ENCODE measurements at places on chromosomes 5 and 9.

GRCh38 chr5:179218943-179219330 lies 126.3 kb downstream of the ADAMTS2 start:
- no peak for DNase-seq

GRCh38 chr9:113886026-113886369 lies 9.9 kb downstream of the ZNF618 start:
- DNase-seq = no peak

DNA sequence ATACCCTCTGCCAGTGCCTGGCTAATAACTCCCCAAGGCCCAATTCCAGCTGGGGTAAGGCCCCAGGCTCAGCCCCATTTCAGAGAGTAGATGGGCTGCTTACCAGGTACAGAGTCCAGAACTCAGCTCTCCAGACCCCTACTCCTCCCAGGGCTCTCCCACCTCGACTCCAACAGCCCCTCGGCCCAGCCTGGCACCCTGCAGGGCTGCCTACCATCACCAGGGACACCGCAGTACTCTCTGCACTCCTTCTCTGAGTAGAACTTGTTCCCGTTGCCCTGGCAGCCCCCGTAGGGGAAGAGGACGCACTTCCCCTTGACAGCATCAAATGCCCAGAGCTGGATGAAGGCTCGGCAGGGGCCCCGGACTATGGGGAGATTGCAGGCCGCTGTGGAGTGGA lies 17.4 kb downstream of the AMBP start:
- DNase-seq = no peak

- no peak for DNase-seq
Measured at GRCh38 chr5:138972230-138972629, 97.1 kb upstream of the LRRTM2 start.

DNA sequence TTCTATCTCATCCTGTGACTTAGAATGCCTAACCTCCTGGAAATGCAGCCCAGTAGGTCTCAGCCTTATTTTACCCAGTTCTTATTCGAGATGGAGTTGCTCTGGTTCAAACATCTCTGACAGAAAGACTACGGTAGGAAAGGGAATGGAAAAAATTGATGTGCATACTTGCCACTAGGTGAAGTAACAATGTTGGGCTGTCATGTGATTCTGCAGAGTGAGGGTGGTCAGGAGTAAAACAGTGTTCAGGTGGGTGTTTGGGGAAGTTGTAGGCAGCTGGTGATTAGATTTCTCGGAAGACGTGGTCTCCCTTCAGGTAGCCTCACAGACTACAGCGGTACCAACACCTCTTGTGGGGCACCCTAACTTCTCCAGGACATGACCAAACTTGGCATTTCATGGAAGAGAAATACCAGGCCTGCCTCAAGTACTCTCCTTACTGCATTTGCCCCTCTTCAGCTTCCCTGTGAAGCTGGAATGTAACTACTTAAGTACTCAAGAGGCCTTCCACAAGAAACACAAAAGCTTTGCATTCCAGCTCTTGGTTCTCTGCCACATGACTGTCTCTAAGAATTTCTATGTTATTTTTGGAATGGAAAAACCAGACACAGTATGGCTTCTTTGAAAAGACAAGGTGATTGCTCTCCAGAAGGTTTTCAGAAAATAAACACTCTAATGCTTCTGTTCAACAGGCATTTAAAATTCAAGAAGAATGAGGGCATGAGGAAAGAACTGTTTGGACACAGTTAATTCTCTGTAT lies 17.4 kb upstream of the ENTREP1 start:
- peak; percentile 14 for DNase-seq

DNA sequence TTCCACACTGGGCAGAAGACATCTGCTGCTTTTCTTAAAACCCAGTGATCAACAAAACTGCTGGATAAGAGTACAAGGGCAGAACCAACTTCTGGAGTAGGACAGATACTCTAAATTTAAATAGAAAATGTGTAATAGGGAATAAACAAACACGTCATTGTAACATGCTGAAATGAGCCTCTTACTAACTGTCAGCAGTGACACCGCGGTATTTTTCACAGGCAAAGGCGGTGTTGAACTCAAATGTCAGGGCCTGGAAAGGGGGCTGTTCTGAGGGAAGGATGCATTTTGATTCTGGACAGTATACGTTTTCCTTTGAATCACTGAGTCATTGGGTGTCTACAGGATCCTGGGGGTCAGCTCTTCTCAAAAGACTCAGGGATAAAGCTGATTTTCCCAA lies 73.5 kb downstream of the OTULIN start:
- no peak for DNase-seq

- no peak for DNase-seq
Measured at GRCh38 chr5:135103575-135103853, 69.5 kb upstream of the PITX1 start.

DNA sequence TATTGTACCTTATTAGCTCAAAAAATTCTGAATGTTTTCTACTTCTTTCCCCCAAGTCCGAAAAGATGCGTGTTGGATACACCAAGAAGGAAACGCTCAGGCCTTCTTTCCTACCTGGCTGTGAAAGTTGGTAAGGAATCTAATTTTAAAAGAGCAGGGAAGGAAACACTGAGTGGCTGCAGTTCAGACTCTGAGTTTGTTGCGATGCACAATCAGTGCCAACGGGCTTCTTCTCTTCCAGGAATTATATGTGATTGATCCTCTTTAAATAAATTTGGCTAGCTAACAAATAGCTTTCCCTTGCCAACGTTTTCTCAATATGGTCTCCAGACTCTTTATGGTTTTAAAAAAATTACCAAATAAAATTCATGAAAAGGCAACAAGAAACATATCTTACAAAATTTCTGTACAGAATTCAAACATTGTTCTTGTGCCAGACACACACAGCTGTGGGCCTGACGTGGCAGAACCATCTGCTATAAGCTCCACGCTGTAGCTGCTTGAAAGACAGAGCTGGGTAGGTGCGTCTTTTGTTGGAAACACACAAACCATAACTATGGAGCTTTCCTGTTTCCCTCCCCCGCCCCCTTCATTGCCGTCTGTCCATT lies 493.1 kb downstream of the ZNF608 start:
- no peak for DNase-seq

- no peak for DNase-seq
Measured at GRCh38 chr9:81848472-81848871, 79.8 kb upstream of the SPATA31D4 start.

DNA sequence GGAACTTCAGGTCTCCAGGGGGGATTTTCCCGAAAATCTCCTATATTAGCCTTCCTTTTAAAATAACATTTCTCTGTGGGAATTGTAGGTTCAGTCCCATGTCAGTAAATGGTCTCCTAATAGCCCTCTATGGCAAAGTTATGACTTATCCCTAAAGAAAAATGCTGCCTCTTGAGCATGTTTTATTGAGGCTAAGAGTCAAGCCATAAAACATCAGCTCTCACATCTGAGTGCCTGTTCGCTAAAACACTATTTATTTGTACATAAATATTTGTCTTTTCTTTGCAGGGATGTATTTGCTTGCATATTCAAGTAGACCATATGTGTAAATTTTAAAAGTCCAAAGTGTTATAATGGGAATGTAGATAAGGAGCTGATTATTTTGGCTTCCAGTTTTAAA lies 160.4 kb downstream of the PRDM6 start:
- no peak for DNase-seq

- DNase-seq = no peak
Measured at GRCh38 chr5:96322217-96322616, 110.8 kb downstream of the PCSK1 start.

DNA sequence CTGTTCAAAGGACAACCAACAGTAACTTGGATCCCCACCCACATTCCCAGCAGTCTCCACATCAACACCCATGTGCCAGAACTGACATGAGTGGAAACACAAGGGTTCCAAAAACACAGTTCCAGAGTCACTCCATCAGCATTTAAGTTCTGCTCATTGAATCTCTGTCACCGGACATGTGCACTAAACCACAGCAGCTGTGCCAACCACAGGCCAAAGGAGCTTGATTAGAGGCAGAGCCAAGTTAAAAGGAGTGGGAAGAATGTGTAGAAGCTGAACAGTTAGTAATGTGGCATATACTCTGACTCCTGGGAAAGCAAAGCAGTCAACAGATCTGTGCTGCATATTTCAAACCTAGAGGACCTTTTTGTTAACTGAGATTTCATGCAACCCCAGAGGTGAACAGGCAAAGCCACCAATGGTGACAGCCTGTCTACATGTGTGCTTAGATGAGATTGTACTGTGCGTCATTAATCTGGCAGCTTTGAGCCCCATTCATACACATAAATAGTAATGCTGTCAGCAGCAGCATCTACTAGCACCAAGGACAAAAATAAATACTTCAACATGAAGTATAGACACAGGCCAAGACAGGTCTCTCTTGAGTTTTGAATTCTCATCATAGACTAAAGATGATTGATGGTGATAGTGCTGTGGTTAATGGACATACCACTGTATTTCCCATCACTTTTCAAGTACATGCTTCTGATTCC lies 16.4 kb upstream of the FST start:
- no peak for DNase-seq

- no peak for DNase-seq
Measured at GRCh38 chr5:55441107-55441771, 93.5 kb downstream of the PLPP1 start.

DNA sequence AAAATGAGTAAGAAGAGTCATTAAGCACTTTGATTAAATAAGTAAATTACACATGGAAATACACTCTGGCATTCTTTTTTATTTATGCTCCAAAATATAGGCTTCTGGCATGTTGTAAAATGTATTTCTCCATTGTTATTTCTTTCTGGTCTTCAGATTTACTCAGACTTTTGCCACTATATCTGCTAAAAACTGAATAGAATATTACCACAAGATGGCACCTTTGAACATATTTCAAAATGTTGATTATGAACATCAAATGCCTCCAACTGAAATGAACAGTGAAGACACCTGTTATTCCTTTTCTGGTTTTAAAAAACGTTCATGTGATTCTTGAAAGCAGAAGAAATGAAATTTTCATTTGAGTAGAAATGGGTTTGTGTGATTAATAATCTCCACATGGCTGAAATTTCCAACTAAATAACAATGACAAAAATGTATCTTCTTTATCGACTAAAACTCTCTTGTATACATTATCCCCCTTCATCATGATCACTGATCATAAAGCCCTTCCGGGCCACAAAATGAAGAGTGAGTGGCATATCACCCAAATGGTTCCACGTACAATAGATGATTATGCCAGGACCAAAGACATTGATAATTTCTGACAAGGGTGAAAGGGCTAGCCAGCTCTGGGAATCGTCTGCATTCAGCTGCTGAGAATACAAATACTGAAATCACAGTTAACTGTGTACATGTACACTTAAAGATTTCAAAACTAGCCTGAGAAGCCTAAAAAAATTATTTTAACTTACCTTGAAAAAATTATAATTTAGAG lies 23.8 kb downstream of the TYRP1 start:
- no peak for DNase-seq

DNA sequence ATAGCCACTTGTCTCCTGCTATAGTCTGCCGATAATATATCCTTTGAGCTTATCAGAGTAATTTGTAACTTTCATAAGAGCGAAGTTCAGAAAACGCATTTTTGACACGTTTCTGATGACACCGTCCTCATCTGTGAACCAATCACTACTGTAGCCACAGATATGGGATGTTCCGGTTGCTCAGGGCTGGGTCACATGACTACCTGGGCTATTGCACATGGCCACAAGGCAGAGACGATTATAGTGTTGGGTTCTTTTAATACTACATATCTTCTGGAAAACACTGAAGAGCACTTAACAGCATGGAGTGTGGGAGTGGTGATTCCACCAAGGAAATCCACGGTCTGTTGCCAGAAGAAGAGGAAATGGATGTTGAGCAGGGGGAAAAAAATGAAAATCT lies 115.0 kb upstream of the ADRA1B start:
- DNase-seq = no peak

GRCh38 chr9:97502222-97502983 lies 937 bp downstream of the TMOD1 start:
- no peak for DNase-seq

- DNase-seq = no peak
Measured at GRCh38 chr5:1468247-1468612, 23.0 kb upstream of the SLC6A3 start.

- no peak for DNase-seq
Measured at GRCh38 chr9:121499427-121500164, at the start of gene GGTA1. Gene GGTA1, minus strand, starts transcription at chr9:121499844. Its CDS starts 31,922 bp downstream, at chr9:121467922.

GRCh38 chr9:119268985-119269384 lies 100.2 kb downstream of the BRINP1 start:
- DNase-seq = no peak

DNA sequence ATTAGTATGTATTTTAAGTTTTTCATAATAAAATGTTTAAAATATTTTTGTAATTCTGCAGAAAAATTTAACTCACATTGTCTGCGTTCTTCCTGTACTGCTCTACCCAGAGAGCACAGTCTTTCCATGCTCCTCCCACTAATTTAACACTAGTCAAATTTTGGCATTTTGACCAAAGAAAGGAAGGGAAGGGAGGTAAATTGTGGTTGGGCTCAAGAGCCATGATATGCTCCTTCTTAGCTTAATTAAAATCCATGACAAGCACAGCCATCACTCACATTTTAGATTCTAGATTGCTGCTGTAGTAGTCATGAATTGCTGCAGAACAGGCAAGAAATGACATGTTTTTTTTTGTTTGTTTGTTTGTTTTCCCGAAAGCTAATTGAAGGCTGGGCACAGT lies 98.4 kb downstream of the NLN start:
- DNase-seq = no peak

DNA sequence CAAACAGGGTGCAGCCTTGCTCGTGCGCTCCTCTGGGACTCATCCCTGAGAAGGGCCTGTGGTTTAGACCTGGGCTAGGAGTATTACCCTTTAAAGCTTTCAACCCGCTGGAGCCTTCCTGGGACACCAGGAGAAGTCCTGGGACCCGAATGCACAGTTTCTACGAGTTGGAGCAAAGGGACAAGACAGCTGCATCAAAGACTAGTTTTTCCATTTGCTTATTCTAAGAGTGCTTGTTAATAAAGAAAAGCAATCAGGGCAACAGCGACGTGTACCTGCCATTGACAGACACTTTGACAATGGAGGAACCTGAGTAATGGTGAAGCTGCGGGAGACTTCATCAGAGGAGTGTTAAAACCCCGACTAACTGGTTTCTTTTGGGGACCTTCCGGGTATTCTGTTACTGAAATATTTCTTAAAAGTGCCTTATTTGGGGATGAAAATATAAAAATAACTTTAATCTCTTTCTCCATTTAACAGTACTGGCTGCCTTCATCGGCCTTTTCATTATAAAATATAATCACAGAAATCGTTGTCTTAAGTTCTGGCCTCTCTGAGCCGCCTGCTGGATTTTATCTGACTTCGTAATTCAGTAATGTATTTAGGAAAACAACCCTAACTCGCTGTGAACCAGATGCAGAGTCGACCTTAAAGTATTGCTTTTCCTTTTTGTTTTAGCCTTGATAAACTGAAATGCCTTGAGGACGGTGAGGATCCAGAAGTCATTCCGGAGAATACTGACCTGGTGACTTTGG lies 732 bp downstream of the SNAPC3 start:
- no peak for DNase-seq

GRCh38 chr5:81234299-81234698 lies 1.2 kb downstream of the CKMT2 start:
- no peak for DNase-seq

GRCh38 chr9:35954942-35955546 lies 2.9 kb downstream of the OR2S2 start:
- DNase-seq = peak; percentile 59

DNA sequence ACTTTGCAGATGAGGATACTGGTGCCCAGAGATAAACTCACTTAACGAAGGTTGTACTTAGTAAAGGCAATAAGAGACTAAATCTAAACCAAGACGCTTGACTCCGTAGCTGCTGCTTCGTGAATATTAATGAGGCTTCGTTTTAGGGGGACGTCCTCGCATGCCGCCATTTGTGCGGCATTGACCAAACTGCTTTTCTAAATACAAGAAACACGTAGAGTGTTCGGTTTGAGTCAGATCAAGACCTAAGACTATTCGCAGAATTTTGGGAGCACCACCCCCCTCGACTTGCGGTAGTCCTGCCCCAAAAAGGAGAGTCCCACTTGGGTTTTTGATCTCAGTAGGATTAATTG lies 1.1 kb downstream of the NPM1 start:
- DNase-seq = no peak

Measured in AG09309 (cell line).